Ascending aorta (tissue), 2 donors: ENCODE measurements at places on chromosomes 11 and 22.
A peak's percentile ranks its signal among the peaks of the same experiment; 100 is the strongest.

DNA sequence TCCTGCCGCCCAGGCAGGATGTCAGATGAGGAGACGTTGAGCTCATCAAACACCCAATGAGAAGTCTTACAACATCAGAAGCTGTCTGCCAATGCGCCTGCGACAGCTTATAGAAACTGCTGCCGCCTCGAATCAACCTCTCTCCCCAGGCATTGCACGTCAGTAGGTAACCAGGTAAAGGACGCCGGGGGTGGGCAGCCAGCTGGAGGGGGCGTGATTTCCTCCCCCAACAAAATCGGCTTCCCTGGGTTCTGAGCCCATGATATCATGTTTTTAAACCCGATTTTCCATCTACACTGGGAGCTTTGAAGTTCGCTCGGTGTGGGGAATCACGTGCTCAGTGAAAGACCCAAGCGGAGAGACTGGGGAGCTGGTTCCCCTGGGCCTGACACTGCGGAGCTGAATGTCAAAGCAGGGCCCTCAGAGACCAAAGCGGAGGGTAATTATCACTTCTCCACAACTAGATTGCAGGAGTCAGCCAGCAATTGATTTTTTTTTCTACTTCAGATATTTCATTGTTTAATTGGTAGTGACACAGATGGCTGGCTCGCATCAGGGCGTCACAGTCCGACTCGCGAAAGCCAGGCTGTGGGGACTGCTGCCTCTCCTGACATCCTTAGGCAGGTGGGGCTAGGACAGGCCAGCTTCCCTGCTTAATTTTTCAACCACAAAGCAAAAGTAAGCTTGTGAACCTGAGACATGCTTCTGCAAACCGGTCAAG, 15.4 kb downstream of the FAM83F start:
- H3K36me3 ChIP-seq = no peaks in the 10 kb centered on the region
- H3K27me3 ChIP-seq = no peaks in the 10 kb centered on the region
- DNase-seq = no peak
- H3K4me3 ChIP-seq = no peak overlapping the region
- H3K4me1 ChIP-seq = no peaks in the 10 kb centered on the region

DNA sequence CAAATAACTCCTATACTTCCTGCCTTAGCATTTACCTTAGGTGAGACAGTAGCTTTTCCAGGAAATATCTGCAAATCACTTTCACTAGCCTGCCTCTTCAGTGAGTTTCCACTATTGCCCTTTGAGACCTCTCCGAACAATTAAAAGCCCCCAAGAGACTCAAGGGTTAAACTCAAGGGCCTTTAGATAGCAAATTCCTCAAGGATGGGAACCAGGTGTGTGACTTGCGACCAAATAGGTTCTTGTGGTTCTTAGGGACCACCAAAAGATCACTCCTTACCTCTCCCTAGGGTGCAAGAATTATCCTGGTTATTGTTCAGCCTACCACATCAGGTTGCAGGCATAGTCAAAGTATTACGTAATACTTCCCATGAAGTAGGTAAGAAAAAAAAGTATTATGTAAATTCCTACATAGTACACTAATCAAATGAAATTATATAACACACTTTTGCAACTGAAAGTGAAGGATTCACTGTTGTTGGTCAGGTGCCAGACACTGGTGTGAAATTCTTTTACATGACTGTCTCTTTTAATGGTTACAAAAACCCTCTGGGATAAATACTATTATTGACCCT, 1.4 kb upstream of the RDX start:
- no peaks in the 10 kb centered on the region for H3K36me3 ChIP-seq
- peaks cover 5% of the 10 kb centered on the region for H3K4me1 ChIP-seq
- no peaks in the 10 kb centered on the region for H3K27me3 ChIP-seq

DNA sequence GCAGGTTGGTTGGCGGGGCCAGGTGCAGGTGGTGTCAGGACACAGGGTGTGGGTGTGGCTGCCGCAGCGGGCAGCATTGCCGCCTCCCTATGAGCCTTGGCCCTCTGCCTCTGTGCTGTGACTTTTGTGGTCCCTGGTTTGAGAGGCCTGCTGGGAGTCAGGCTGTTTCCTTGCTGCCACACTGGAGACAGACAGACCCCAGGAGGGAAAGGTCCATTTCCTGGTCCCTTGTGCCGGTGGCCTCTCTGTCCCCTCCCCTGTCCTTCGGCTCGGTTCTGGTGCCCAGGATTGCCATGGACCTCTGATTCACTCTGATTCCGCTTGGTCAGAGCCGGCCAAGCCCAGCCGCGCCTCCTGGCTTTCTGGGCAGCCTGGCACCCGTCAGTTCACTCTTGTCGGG, 196.9 kb downstream of the TBC1D22A start:
- no peaks in the 10 kb centered on the region for H3K27me3 ChIP-seq
- no peak overlapping the region for H3K27ac ChIP-seq
- no peaks in the 10 kb centered on the region for H3K4me1 ChIP-seq
- no peaks in the 10 kb centered on the region for H3K36me3 ChIP-seq

- H3K4me3 ChIP-seq = peak overlapping the region; percentile 46
- peak; percentile 63 for DNase-seq
- H3K4me1 ChIP-seq = peaks cover 5% of the 10 kb centered on the region
- no peaks in the 10 kb centered on the region for H3K27me3 ChIP-seq
- no peaks in the 10 kb centered on the region for H3K36me3 ChIP-seq
Observed at GRCh38 chr11:120564573-120565311, 53.2 kb downstream of the GRIK4 start.

DNA sequence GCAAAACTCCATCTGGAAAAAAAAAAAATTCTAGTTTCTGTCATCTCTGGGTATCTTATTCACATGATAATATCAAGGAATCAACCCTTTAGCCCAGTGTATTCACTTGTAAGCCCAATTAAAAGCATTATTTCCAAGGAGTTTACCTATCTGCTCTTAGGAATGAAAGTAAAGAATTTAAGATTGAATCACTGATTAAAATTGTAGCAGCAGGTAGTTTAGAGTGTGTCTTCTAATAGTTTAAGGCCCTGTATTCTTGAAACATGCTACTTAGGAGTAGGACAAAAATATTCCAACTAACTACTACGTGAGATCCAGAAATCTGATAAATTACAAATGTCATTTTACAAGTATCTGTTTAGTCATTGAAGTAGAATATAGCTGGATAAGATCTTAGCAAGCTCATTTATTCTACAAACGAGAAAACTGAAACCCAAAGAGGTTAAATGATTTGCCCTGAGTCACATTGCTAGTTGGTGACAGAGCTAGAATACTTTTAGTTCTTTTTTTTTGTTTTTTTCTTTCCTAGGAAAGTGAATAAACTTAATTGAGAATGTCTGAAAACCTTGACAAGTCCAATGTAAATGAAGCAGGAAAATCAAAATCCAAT, 4.0 kb downstream of the TCP11L1 start:
- no peak overlapping the region for H3K4me3 ChIP-seq
- DNase-seq = no peak
- no peak overlapping the region for H3K27ac ChIP-seq
- no peaks in the 10 kb centered on the region for H3K27me3 ChIP-seq
- peaks cover 11% of the 10 kb centered on the region for H3K4me1 ChIP-seq
- H3K36me3 ChIP-seq = peaks cover 25% of the 10 kb centered on the region

GRCh38 chr11:107859459-107860239, 1.1 kb upstream of the SLC35F2 start:
- H3K4me1 ChIP-seq = no peaks in the 10 kb centered on the region
- peak overlapping the region; percentile 88 for H3K27ac ChIP-seq
- DNase-seq = peak; percentile 70
- H3K4me3 ChIP-seq = peak overlapping the region; percentile 65
- H3K27me3 ChIP-seq = no peaks in the 10 kb centered on the region

DNA sequence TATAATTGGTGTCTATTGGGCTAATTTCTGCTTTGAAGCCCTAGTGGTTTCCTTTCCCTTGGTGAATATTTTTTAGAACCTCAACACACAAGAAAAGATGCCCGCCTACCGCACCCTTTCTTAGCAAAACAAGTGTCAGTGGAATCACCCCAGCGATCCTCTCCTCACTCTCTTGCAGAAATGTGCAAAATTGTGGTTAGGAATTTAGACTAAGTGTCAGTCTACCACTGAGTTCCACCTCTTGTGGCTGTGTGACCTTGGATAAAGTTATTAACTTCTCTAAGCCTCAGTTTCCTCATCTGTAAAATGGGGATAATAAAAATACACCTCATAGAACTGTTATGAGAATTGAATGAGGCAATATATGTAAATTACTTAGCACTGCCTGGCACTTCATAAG, 5.3 kb upstream of the JAML start:
- H3K4me1 ChIP-seq = no peaks in the 10 kb centered on the region
- no peak for DNase-seq
- H3K36me3 ChIP-seq = no peaks in the 10 kb centered on the region
- H3K4me3 ChIP-seq = no peak overlapping the region
- no peak overlapping the region for H3K27ac ChIP-seq
- no peaks in the 10 kb centered on the region for H3K27me3 ChIP-seq

DNA sequence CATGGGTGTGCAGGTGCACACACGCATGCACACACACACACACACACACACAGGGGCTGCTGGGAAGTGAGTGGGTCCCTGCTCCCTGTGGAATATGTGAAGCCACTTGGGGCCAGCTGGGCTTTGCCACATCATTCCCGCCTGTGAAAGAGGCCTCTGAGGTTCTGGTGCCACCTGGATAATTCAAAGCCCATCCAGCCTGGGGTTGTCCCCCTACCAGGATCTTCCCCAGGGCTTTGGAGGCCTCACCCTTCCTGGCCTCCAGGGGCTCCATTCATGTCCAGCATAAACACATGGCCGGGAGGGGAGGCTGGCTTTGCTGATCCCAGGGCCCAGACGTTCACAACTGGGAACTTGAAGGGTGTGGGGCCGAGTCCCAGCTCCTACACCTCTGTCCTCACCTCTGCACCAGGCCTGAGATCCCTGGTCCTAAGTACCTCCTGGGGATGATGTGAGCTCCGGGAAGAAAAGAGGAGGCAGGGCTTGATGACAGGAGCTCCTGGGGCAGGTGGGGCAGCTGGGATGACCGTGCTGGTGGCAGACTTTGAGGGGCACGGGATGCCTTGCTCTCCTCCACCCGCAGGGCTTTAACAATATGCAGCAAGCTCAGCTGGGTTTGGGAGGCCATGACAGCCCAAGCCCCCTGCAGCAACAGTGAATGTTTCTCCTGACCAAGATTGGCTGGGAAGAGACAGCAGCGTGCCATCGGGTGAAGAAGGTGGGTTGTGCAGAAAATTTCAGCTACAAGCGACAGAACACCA, 14.2 kb downstream of the LINC01488 start:
- H3K4me3 ChIP-seq = no peak overlapping the region
- no peaks in the 10 kb centered on the region for H3K36me3 ChIP-seq
- no peak for DNase-seq
- H3K27me3 ChIP-seq = no peaks in the 10 kb centered on the region

GRCh38 chr11:45756384-45757010, 48.5 kb upstream of the SLC35C1 start:
- no peaks in the 10 kb centered on the region for H3K36me3 ChIP-seq
- H3K27ac ChIP-seq = peak overlapping the region; percentile 85
- no peak for DNase-seq
- no peak overlapping the region for H3K4me3 ChIP-seq

GRCh38 chr22:42937164-42937843, 77.6 kb downstream of the PACSIN2 start:
- peak; percentile 67 for DNase-seq
- peak overlapping the region; percentile 17 for H3K4me3 ChIP-seq
- H3K36me3 ChIP-seq = no peaks in the 10 kb centered on the region
- peak overlapping the region; percentile 98 for H3K27ac ChIP-seq
- no peaks in the 10 kb centered on the region for H3K27me3 ChIP-seq

GRCh38 chr11:64875369-64876228, 2.8 kb downstream of the EHD1 start:
- H3K27me3 ChIP-seq = no peaks in the 10 kb centered on the region
- DNase-seq = no peak
- peak overlapping the region; percentile 93 for H3K4me3 ChIP-seq

DNA sequence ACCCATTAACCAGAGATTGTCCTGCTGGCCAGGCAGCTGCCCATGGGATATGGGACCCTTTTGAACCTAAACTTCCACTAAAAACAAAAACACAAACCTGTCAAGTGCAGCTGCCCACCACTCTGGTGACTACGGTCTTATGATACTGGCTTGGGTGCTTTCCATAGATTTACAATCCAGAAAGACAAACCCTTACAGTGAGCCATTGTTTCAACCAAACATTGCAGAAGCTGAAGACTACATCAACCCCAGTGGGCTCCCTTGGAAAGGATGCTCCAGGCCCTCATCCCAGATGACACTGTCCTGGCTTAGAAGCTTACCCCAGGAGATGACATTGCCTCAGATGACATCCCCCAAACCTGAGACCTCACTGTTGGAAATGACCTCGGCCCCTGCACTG, 56.9 kb upstream of the WNT11 start:
- H3K4me3 ChIP-seq = no peak overlapping the region
- DNase-seq = no peak
- no peaks in the 10 kb centered on the region for H3K4me1 ChIP-seq
- H3K27ac ChIP-seq = no peak overlapping the region
- H3K36me3 ChIP-seq = no peaks in the 10 kb centered on the region

DNA sequence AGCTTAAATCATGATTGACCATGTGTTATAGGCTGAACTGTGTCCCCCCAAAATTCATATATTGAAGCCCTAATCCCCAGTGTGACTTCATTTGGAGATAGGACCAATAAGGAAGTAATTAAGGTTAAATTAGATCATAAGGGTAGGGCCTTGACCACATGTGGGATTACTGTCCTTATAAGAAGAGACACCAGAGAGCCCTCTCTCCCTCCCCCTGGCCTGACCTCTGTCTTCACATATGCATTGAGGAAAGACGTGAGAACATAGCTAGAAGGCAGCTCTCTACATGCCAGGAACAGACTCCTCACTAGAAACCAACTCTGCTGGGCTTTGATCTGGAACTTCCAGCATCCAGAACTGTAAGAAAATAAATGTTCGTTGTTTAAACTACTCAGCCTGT, 13.6 kb upstream of the NUP50 start:
- no peak for DNase-seq
- H3K27me3 ChIP-seq = no peaks in the 10 kb centered on the region
- H3K4me3 ChIP-seq = no peak overlapping the region
- no peaks in the 10 kb centered on the region for H3K4me1 ChIP-seq

- H3K36me3 ChIP-seq = peaks cover 25% of the 10 kb centered on the region
- DNase-seq = no peak
- no peaks in the 10 kb centered on the region for H3K27me3 ChIP-seq
Observed at GRCh38 chr11:65415499-65416340, 6.9 kb upstream of the NEAT1 start.

GRCh38 chr11:133826866-133827265, 18.4 kb downstream of the SPATA19 start:
- H3K36me3 ChIP-seq = no peaks in the 10 kb centered on the region
- no peaks in the 10 kb centered on the region for H3K4me1 ChIP-seq
- no peak overlapping the region for H3K27ac ChIP-seq
- DNase-seq = no peak

GRCh38 chr11:98587884-98588283, 432.9 kb upstream of the CNTN5 start:
- H3K27ac ChIP-seq = no peak overlapping the region
- no peak overlapping the region for H3K4me3 ChIP-seq
- H3K4me1 ChIP-seq = no peaks in the 10 kb centered on the region
- no peak for DNase-seq
- no peaks in the 10 kb centered on the region for H3K27me3 ChIP-seq
- H3K36me3 ChIP-seq = no peaks in the 10 kb centered on the region

DNA sequence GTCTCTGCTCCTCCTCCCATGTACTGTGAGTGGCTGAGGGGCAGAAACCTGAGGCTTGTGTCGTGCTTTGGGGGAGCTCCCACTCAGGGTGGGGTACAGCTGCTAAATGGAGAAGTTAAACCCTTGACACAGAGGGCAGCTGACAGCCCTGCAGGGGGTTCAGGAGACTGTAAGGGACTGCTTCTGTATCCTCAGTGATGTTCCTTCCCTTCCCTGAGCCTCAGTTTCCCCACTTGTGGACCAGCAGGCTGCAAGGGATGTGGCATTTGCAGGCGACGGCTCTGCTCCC, 15.6 kb downstream of the SYNGR1 start:
- no peaks in the 10 kb centered on the region for H3K27me3 ChIP-seq
- DNase-seq = no peak
- no peak overlapping the region for H3K27ac ChIP-seq

GRCh38 chr11:123903932-123904331, 2.0 kb downstream of the OR8D4 start:
- H3K4me3 ChIP-seq = no peak overlapping the region
- no peaks in the 10 kb centered on the region for H3K36me3 ChIP-seq
- H3K27ac ChIP-seq = no peak overlapping the region
- no peaks in the 10 kb centered on the region for H3K27me3 ChIP-seq
